ENCODE measurements at places on chromosomes 7 and 10. TPM values are rescaled to one million over a fixed set of nuclear protein-coding genes. Genes with fewer than 3 reads are reported as not detected.

Gene PDE1C
- total RNA-seq: 6.4 TPM

Gene ZNF25
- total RNA-seq: 10.7 TPM

Gene RHOBTB1
- 9.2 TPM for total RNA-seq

Gene NRG3
- not detected for total RNA-seq

Gene MAP3K8
- 10.0 TPM for total RNA-seq

Gene CALML5
- total RNA-seq: not detected

Gene LFNG
- 7.9 TPM for total RNA-seq

Gene ACADSB
- 3.4 TPM for total RNA-seq

Gene CPA2
- total RNA-seq: not detected

Gene SORBS1
- total RNA-seq: 1.1 TPM

Gene PON1
- total RNA-seq: not detected

Gene SAP25
- total RNA-seq: 2.4 TPM

Gene MCMBP
- total RNA-seq: 28.9 TPM

Gene DDX21
- 39.3 TPM for total RNA-seq

Gene ASAH2
- 0.47 TPM for total RNA-seq

Gene SHTN1
- 1.3 TPM for total RNA-seq

Gene SPDYE16
- total RNA-seq: not detected

Gene NPSR1
- total RNA-seq: not detected

Gene SGCE
- 87.5 TPM for total RNA-seq

Gene MLXIPL
- 0.34 TPM for total RNA-seq

Gene HOXA1
- total RNA-seq: 3.3 TPM

Gene SLC18A2
- not detected for total RNA-seq

Gene BMI1
- 35.9 TPM for total RNA-seq

Gene TBC1D12
- 8.4 TPM for total RNA-seq

Gene VWDE
- total RNA-seq: not detected

Gene ANXA8L1
- 9.3 TPM for total RNA-seq

Gene ZNF425
- total RNA-seq: 2.3 TPM

Gene TES
- 50.5 TPM for total RNA-seq

Gene RINT1
- 16.2 TPM for total RNA-seq

Gene ARHGAP22
- 6.0 TPM for total RNA-seq

Gene EN2
- under 0.01 TPM for total RNA-seq

Gene SLC16A12
- total RNA-seq: 16.1 TPM

Gene DNAJC12
- 12.8 TPM for total RNA-seq

Gene RADIL
- total RNA-seq: 1.3 TPM

All from pericardium fibroblast (primary cell).